ENCODE measurements at places on chromosomes 16 and 17.
A peak's percentile ranks its signal among the peaks of the same experiment; 100 is the strongest.

DNA sequence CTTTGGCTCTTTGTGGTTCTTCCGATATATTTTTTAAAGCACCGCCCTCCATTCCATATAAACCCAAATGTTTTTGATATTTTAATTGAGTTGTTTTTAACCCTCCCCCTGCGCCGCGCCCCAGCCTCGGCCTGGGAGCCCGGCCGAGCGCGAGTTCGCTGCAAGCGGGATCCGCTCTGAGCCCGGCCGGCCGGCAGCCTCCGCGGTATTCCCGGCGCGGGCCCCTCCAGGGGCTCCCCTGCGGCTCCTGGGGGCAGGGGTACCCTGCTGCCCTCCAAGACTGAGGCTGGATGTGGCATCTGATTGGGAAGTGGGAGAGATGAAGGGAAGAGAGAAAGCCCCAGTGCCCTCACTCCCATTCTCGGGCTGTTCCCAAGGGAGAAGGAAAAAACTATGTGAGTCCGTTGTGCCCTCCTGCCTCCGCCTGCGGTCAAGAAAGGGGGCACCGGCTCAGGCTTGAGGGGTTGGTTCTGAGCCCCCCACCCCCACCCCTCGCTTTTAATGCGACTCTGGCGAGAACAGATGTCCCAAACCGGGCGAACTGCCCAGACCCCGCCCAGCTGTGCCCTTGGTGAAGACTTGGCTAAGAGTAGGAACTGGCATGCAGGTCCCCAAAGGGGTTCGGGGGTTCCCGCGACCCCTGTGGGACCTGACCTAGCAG lies 8.6 kb downstream of the NEUROD2 start:
- no peak for DNase-seq

DNA sequence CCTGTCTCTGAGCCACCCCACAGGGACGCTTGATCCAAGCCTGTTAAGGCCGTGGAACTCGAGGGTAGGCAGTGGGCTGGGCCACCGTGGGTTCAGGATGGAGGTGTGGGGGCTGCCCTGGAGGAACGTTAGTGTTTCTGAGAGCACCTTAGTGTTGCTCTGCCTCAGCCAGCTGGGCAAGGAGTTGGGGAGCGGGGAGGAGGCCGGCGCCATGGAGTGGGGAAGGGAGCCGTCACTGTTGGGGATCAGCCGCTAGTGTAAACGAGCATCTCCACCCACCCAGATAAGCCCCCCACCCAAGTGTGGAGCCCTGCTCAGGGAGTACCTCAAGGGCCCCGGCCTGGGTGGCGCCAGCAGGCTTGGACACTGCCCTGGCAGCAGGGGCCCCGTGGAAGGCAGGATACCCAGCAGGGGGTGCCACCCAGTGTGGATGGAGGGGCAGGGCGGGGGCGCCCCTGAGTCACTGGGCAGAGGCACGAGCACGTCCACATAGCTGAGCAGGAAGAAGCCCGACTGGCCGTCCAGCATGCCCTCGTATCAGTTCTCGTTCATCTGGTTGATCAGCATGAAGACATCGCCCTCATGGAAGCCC lies 98.6 kb downstream of the KPNA2 start:
- no peak for DNase-seq

DNA sequence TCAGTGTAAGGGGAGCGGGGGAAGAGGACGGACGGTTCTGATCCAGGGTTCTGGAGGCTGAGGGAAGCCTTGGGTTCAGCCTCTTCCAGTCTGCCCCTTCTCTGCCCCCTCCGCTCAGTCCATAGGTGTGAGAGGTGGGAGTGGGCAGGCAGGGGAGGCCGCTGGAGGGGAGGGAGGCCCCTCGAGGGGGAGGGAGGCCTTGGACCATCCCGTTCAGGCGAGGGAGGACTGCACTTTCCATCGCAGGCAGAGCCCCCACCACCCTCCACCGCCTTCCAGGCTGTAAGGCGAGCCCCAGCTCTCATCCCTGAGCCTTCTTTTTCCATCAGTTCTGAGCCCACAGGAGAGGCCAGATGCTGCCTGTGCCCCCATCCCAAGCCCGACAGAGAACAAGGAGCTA lies 4.2 kb upstream of the AXIN1 start:
- no peak for DNase-seq

DNA sequence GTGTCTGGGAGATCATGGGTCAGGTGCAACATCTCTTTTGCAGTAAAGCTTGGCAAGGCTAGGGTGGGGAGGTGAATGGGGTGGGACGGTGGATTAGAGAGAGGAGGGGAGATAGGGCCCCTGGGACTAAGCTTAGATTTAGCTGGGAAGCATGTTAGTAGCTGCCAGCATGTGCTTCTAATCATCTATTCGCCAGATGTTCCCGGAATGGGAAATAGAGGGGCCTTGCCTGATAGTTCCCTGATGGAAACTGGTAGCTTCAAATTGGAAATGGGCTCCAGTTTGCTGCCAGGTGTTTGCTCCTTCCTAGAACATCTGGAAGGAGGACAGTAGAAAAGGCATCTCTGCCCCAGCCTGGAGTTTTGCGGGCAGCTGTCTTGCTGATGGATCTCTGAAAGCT lies 176.1 kb downstream of the CCDC182 start:
- no peak for DNase-seq

DNA sequence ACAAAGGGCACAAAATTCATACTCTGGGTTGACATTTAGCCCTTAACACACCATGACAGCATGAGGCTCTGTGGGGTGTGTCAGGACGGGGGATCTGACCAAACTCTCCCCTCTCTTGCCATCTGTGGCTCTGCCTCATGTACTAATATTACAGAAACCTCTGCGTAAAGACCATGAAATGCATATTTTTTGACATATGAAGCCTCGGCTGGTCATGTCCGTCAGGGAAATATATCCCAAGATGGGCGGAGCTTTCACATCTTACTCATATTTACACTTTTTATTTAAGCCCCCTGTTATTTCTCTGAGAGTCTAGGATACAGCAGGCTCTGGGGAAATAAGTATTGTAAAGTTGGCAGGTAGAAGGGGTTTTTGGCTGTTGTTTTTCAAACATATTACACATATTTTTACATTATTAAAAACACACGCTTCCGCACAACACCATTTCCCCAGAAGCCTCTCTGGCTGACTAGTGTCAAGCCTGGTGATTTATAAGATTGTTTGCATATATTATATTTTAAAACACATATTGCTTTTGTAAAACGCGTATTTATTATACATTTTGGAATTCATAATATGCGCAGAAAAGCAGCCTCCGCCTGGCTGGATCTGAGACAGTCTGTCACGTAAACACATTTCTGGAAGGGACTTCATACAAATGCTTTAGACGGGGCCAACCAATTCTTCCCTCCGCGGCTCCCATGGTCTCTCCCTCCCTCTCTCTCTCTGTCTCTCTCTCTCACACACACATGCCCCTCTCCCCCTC lies 237.7 kb upstream of the ZFHX3 start:
- no peak for DNase-seq

DNA sequence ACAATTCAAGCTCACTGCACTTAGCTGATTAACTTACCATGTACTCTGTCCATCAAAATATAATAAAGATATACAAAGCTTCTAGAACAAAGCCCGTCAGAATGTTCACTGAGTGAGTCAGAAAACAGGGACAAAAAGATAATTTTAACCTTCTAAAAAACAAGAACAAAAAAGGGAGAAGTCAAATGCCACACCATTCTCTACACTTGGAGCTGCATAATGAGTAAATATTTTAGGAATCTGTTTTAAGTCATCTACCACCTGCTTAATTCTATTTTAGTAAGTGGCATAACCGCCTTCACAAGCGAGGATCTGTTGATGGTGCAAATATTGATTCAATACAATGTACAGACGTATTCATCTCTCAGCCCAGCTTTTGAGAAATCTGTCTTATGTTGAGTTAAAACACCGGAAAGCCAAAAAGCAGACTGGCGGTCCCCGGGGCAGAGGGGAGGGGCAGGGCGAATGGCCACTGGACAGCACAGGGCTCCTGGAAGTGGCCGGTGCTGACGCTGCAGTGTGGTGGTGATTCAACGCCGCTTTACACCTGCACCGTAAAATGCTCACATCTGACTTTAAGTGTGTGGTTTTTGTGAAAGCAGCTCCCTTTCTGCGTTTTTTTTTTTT lies 20.1 kb downstream of the RAB40B start:
- no peak for DNase-seq

DNA sequence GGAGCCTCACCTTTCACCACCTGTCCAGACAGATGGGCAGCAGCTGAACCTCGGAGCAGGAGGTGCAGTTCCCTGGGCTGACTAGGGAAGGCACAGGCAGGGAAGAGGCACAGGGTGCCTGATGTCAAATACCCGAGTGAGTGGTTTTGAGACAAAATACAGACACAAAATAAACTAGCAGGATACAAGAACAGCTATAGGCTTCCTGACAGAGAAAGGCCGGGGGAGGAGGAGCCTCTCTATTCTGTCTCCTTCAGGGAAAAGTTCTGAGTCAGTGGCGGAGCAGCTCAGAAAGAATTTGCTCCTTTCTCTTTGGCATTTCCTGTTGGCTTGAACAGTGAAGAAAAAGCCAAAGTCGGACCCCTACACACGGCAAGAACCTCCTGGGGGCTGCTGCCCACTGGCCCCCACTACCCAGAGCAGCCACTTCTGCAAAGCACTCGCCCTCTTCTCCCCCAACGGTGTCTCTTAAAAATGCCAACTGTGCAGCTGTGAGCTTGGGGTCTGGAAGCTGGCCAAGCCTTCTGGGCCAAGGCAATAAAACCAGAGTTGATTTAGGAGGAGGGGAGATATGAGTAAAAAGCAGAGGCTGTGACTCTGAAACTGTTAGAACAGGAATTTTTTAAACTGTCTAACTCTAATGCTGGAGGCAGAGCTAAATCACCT lies 14.4 kb upstream of the FAAP100 start:
- no peak for DNase-seq

GRCh38 chr16:23122144-23122543 lies 27.1 kb downstream of the USP31 start:
- DNase-seq: no peak

DNA sequence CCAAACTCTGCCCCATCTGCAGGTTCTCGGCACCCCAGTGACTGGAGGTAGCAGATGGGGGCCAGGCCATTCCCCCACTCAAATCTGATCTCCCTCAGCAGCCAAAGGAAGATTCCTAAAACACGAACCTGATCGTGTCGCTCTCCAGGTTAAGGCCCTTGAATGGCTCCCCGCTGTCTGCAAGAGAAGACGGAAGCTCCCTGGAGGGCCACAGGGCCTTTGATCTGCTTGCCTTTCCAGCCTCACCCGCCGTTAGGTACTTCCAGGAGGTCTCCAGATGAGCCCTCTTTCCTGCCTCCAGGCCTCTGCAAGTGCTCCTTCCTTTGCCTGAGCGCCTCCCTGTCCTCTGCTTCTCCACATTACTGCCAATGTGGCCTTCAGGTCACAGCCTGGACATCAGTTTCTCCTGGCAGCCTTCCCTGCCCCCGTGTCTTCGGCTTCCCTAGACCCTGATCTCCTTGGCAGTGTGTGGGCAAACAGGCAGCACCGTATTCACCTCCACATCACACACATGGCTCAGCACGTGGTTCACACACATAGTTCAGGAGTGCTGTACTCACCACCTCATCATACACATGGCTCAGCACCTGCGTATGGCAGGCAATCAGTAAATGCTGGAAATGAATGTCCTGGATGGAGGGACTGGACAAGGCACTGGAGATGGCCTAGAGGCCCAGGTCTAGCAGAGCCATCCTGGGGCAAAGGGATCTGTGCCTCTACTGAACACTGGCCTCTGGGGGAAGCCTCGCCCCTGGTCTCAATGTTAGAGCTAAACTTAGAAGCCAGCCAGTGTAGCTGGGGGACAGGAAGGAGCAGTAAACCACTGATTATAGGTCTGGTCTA lies 26.4 kb upstream of the MRPS23 start:
- DNase-seq: no peak

- no peak for DNase-seq
Measured at GRCh38 chr17:81143200-81143527, 22.1 kb upstream of the PVALEF start.

- no peak for DNase-seq
Measured at GRCh38 chr17:80269405-80269807, 8.8 kb downstream of the RNF213 start.

GRCh38 chr17:34365340-34365739 lies 2.3 kb upstream of the CCL1 start:
- no peak for DNase-seq

- DNase-seq: no peak
Measured at GRCh38 chr17:2749058-2749783, at the start of gene CCDC92B. Gene CCDC92B (minus strand): TSS chr17:2749652. CDS start chr17:2735145, 14,507 bp downstream.

DNA sequence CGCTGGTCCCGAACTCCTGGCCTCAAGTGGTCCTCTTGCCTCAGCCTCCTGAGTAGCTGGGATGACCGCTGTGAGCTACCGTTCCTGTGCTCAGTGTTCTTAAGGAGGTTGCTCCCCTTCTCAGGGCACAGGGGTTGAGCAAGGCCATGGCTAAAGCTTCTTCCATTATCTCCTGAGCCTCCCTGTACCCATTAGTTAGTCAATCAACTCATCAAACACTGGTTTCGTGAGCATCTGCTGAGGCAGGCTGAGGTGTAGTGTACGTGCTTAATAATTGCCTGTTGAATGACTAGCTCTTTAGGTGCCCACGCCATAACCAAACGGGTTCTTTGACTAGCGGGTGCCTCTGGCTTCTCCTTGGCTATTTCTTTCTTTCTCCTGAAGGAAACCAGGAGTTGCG lies 11.7 kb downstream of the SGCA start:
- DNase-seq: no peak

DNA sequence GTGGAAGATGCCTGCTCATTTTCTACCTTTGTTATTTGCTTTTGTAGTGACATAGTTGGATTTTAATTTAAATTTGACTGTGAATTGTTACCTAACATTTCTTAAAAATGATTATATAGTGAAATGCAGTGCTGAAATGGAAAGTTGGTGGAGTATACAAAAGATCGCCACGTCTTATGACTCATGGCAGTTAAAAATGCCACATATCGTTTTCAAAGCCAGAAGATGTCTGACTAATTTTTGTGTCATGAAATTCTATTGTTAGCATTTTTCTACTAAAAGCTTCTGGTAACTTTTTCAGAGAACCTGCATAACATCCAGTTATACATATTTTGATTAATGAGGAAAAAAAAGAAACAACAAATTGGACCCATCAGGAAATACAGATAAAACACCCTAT lies 20.6 kb downstream of the MAP2K4 start:
- DNase-seq: no peak

DNA sequence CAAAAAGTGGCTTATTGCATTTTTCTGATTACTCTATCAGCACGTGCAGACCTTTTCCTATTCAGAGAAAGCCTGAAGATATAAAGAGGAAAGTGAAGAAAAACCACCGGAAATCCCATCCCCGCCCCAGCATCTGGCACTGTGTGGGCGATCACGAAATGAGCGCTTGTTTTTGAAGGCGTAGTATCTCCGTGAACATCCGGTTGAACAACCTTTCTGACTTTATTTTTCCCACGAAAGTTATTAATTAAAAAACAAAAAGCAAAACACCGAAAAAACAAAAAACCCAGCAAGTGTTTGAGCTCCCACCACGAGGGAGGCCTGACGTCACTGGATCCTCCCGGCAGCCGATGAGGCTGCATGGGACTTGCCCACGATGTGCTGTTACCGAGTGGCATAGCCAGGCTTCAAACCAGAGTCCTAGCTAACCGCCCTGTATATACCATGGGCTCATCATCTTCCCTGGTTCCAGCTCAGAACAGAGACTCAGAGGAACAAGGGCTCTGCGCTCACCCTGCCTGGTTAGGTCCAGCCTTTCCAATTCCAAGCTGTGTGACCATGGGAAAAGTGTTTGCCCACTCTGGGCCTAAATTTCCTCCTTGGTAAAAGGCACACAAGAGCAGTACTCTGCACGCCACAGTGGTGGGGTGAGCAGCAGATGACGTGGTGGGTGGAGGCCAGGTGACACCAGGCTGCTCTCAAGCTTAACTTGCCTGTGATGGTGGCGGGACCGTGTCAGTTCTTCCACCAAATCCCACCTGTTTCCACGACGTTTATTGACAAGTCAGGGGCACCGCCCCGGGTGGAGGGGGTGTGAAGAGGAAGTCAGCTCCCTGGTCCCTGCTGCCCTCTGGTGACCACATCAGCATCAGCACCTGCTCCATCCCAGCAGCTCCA lies 34.3 kb upstream of the IL21R start:
- DNase-seq: peak; percentile 87

GRCh38 chr17:79027925-79028491 lies 4.0 kb downstream of the C1QTNF1 start:
- DNase-seq: no peak

All from stimulated activated CD4-positive, alpha-beta T cell treated with anti-CD3 and anti-CD28 coated beads, Interleukin-4, amount 100 ng/mL, for 48 hours (primary cell).